ENCODE measurements at places on chromosomes 7 and 10. TPM values are rescaled to one million over a fixed set of nuclear protein-coding genes. Genes with fewer than 3 reads are reported as not detected.
A peak's percentile ranks its signal among the peaks of the same experiment; 100 is the strongest.

DNA sequence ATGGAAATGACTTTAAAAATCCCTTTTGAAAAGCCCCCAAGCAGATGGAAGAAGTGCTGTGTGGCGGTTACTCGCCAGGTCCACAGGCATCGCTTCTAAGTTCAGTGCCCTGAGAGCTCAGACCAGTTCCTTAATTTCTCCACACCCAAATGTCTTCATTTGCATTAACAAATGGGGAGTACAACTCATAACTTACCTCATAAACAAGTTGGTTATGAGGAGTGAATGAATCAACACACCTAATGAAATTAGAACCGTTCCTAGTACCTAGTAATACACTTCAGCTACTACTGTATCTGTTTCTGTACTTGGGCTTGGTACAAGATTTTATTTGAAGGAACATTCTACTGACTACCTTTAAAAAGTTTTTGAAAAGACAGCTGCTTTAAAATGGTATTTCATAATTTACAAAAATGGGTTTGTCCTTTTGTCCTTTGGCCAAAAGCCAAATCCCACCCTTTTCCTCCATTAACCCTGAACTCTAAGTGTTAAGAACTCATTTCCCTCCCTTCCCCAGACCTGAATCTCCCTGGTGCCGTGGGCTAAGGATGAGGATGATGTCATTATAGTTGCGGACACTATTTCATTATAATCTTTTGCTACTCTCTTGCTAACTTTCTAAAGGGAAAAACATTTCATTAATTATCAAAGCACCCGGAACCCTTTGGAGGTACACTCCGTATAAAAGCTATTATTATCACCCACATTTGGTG, 221.5 kb upstream of the CELF2 start:
- no peak for DNase-seq

- peak; percentile 98 for DNase-seq
These were observed at the start of gene GRID1 for GRCh38 chr10:86366033-86366901. Gene GRID1 (minus strand): TSS chr10:86366795.

- no peak for DNase-seq
These were observed 46.8 kb downstream of the HIPK2 start for GRCh38 chr7:139730746-139731612.

DNA sequence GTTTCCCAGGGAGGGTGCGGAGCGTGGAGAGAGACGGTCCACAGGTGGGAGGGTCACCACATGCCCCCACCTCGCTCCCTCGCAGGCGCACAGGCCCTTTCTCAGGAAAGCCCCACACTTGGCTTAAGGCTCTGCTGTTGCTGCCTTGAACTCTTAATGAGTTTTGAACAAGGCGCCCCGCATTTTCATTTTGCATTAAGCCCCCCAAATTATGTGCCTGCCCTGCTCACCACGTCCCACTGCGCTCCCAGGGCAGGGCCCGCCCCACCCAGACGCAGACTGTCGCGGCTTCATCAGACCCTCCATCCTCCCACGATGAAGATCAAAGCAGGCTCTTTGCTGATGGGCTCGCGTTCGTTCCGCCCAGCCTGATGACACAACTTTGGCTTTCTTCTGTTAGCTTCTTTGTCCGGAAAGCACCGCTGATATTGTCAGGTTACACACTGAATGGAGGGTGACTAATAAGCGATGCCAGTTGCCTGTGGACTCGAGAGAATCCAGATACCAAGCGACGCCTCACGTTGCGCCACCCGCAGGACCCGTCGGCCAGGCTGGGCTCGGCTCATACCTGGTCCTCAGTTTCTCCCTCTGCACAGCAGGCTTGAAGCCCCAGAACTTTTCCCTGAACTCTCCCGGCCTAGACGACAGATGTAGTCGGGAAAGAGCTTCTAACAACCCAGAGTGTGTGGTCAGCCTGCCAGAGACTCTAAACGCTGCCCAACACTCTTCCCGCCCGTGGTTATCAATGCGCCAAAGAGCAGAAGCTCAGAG, 9.5 kb downstream of the CALML3 start:
- no peak for DNase-seq

DNA sequence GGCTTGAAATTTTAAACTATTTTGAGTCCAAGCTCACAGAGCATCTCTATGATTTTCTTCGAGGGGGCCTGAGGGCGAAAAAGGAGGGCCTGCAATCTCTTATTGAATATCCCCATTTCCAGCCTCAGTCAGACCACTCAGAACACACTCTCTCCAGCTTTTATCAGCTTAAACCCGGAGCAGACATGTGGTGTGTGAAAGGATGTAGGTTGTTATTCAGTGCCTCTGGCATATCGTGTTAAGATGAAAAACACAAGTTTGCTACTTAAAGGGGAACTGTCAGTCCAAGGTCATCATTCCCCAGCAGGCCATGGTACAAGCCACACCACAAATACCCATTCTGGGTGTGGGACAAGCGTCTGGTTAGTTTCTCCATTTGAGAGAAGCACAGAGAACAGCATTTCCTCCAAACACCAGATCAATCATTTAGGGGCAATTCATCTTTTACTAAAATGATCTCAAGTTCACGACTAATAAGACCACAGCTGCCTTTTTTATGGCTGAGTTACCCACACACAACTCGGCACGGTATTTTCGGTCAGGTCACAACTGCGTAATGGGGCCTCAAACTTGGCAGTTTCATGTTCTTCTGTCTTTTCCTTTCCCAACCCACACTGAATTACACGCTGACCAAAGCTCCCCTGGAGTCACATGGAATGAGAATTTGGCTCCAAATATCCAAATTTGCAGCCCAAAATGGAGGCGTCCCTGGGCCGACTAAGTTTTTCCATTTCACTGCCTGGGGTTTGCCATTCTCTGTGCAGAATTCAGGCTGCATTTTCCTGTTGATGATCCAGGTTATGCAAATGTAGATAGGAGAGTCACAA, 188.4 kb downstream of the SEM1 start:
- DNase-seq = peak; percentile 44

GRCh38 chr10:24008164-24009091, 200.5 kb upstream of the KIAA1217 start:
- DNase-seq = no peak

DNA sequence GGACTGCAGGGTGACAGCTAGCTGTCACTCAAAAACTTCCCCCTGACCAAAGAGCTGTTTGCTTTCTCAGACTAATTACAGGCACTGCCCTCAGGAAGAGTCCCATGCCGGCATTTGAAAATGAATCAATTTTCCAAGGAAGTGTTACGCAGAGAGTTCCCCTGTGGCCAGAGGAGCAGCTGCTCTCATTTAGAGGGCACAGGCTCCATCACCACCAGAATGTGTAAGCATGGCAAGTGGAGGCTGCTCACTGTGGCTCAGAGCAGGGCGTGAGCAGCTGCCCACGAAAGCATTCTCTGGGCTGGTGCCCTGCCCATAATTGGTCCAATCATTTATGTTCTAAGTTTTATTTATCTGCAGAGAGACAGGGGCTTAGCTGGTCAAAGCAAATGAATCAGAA, 202.2 kb downstream of the RAMP3 start:
- DNase-seq = no peak

- no peak for DNase-seq
These were observed 240.7 kb downstream of the PARD3 start for GRCh38 chr10:34574353-34574934.

DNA sequence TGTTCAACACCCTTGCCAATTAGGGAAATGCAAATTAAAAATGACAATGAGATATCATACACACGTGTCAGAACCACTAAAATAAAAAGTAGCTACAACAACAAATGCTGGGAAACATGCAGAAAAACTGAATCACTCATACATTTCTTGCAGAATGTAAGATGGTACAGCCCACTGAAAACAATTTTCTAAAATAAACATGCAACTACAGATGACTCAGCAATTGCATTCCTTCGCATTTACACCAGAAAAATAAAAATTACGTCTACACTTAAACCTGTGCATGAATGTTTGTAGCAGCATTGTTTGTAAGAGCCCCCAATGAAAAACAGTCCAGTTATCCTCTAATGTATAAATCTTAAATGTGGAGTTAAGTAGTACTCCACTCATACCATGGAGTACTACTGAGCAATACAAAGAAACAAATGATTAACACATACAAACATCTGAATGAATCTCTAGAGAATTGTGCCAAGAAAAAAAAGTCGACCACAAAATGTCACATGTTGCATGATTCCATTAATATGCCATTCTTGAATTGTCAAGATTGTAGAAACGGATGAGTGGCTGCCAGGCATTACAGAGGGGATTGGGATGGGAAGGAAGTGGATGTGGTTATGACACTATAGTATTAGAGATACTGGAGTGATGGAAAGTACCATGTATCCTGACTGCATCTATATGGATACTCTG, 134.6 kb upstream of the NPSR1 start:
- DNase-seq = no peak

GRCh38 chr7:74409571-74409970, 44.1 kb upstream of the GTF2IRD1 start:
- DNase-seq = no peak

GRCh38 chr7:53993224-53993623, 549.0 kb upstream of the VSTM2A start:
- DNase-seq = no peak

DNA sequence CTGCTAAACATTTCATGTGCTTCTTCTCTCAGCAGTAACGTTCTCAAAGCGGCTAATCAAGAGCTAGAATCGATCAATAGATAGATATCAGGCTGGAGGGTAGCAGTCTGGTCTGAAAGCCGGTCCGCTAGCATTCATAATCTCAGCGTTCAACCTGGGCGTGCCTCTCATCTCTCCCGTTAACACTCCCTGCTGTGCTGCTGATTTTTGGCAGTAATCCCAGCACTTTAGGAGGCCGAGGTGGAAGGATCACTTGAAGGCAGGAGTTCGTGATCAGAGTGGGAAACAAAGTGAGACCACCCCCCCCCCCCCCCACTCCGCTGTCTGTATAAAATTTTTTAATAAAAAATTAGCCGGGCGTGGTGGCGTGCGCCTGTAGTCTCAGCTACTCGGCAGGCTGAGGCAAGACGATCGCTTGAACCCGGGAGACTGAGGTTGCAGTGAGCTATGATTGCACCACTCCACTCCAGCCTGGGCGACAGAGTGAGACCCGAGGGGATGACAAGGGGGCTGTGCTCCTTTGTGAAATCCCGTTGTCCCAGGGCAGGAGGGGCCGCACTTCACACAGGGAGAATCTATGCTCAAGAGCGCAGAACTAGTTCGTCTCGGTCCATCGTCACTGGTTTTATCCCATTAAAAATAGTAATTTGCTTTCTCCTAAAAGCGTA, 624 bp upstream of the CEP55 start:
- DNase-seq = peak; percentile 44

- no peak for DNase-seq
These were observed 650.4 kb upstream of the CELF2 start for GRCh38 chr10:10367264-10367663.

DNA sequence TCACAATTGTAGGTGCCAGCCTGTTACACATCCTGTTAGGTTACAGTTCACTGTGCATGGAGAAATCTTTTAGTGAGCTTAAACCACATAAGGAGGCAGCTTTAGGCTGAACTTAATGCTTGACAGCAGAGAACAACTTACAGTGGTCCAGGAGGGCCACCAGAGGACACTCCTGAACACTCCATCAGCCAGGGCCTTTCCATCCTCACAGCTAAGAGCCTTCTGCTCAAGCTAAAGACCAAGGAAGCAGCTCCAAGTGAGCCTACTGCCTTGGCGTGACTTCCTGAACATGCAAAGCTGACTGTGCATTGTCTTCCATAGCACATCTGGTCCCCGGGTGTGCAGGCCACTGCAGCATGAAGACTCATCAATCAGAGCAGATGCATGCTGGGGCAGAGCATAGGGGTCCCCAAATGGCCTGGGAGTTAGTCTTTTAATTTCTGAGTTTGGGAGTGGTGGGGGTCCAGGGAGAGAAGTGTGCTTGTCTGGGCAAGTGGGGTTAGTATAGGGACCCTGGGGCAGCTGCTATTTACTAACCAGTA, 105.0 kb downstream of the ZNF248 start:
- DNase-seq = no peak

DNA sequence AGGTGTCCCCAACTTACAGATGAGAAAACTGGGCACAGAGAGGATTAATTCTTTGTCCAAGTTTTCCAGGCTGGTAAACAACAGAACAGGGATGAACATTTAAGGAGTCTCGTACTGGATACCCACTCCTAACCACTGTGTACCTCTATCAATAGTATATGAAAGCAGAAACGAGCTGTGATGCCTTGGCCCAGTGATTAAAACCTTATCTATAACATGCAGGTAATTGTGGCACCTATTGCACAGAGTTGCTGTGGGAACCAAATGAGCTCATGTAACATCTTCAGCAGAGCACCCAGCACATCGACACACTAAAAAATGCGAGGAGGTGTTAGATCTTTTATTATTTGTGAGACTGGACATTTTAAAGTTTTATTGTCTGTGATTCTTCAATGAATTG, 1.6 kb downstream of the TMEM273 start:
- no peak for DNase-seq

GRCh38 chr7:14432924-14433323, 443.5 kb upstream of the ETV1 start:
- DNase-seq = no peak

GRCh38 chr7:50309721-50310120, 5.2 kb downstream of the IKZF1 start:
- DNase-seq = no peak

DNA sequence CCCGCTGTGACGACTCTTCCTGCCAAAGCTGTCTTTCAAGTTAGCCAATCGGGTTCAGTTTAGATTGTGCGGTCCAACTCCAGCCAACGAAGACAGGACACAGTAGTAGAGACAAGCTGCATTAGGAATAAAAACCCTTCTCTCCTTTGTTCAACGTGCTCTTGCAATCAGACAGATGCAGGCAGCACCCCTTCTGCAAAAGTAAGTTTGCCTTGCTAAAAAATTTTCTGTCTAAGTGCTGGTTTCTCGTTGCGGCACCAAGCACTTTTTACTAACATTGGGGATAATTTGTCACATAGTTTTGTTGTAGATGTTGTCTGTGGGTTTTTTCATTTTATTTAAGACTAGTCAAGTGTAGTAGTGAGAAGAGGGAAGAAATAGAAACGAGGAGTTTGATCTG, 58.1 kb downstream of the MINPP1 start:
- DNase-seq = no peak

DNA sequence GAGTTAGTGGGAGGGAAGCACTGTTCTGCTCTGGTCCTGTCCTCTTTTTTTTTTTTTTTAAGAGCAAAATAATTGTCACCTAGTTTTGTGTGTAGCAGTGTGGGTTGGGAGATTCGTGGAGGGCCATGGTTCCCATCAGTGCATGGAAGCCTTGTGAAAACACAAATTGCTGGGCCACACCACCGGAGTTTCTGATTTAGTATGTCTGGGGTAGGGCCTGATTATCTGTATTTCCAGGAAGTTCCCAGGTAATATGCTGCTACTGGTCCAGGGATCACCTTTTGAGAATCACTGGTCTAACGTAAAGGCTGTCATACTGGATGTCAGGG, 191.3 kb downstream of the GATA3 start:
- DNase-seq = no peak

The ABI1 gene
- polyA plus RNA-seq = 36.7 TPM

The OPALIN gene
- polyA plus RNA-seq = not detected

The INHBA gene
- 81.0 TPM for polyA plus RNA-seq

The C10orf120 gene
- polyA plus RNA-seq = not detected

The EPHB6 gene
- polyA plus RNA-seq = 1.8 TPM

The PYROXD2 gene
- polyA plus RNA-seq = 26.7 TPM

The LAMB1 gene
- 435 TPM for polyA plus RNA-seq

The TASOR2 gene
- 21.2 TPM for polyA plus RNA-seq

Data from SK-N-SH (cell line).